ENCODE measurements at places on chromosomes 7 and 10.
A peak's percentile ranks its signal among the peaks of the same experiment; 100 is the strongest.

DNA sequence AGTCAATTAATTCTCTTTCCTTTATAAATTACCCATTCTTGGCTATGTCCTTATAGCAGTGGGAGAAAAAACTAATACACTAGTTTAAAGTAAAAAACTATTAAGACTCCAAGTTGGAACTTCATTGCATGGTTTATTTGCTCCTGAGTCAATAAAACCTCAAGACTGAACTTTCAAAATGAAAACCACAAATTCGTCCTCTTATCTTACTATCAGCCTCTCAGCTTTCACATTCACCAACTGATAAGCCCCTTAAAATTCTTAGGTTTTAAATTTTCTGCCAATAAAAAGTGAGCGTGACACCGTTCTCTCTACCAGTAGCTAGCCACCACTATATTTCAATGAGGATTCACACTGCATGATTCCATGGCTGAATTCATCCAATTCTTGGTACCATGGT is 346.4 kb upstream of the NPSR1 start:
- no peak for DNase-seq

DNA sequence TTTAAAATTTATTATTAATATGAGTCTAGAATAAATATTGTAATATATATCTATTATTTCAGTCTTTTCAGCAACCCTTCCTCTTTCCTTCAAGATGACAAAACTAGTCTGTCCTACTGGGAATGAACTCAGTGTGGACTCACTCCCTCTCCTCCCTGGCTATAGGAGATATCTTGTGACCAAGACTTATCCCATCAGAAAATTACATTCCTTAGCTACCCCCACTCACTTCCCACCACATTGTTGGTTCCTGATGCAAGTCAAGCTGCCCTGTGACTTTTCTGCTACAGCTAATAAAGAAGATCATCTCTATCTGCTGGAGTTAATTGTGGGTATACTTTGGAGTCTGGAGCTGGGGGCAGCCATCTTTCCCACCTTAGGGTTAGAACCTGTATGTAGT is 28.0 kb upstream of the MCU start:
- no peak for DNase-seq

- DNase-seq: no peak
These were observed 32.3 kb upstream of the PRKCQ start for GRCh38 chr10:6612371-6612770.

- no peak for DNase-seq
These were observed 31.2 kb downstream of the LRRC4 start for GRCh38 chr7:128000048-128000447.

- DNase-seq: no peak
These were observed 6.1 kb downstream of the IMPDH1 start for GRCh38 chr7:128403676-128404075.

- no peak for DNase-seq
These were observed 221.8 kb upstream of the MBL2 start for GRCh38 chr10:52994370-52994769.

- peak; percentile 55 for DNase-seq
These were observed 83.3 kb downstream of the KAT6B start for GRCh38 chr10:74909670-74910069.

DNA sequence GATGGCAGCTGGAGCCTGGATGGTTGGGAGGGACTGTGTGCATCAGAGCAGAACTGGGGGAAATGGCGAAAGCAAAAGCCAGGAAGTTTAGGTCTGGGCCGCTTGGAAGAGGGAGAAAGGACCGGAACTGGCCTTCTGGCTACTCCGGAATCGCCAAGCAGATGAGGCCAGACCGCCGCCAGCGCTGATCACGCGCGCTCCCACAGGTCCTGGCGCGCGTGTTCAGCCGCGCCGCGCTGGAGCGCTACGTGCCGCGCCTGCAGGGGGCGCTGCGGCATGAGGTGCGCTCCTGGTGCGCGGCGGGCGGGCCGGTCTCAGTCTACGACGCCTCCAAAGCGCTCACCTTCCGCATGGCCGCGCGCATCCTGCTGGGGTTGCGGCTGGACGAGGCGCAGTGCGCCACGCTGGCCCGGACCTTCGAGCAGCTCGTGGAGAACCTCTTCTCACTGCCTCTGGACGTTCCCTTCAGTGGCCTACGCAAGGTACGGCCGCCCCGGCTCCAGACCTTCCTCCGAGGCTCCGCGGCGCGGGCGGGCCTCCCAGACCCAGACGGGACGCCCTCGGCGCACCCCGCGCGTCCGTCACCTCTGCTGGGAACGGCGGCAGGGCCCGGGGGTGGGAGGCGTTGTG is 2.0 kb downstream of the CYP26C1 start:
- DNase-seq: peak; percentile 30

GRCh38 chr10:103814626-103815370 is 40.6 kb downstream of the SH3PXD2A start:
- no peak for DNase-seq

GRCh38 chr7:141704112-141704511 is 2.1 kb upstream of the DENND11 start:
- DNase-seq: no peak

- DNase-seq: no peak
These were observed 30.0 kb downstream of the DNAJC12 start for GRCh38 chr10:67807855-67808456.

DNA sequence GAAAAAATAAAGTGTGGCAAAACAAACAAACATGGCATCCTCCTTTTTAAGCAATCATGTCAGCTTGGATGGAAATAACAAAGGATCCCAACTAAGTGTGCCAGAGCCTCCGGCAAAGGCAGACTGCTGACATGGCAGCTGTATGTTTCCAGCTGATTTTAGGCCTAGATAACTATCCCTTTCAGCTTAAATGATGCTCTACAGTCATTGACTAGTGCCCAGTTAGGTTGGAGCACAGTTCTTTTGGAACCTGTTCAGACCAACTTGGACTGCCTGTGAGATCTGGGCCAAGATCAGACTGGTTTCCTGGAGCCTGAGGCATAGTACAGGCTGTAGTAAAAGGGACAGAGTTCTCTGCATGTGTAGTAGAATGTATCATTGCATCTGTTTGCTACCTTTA is 128.7 kb downstream of the DYNC1I1 start:
- no peak for DNase-seq

DNA sequence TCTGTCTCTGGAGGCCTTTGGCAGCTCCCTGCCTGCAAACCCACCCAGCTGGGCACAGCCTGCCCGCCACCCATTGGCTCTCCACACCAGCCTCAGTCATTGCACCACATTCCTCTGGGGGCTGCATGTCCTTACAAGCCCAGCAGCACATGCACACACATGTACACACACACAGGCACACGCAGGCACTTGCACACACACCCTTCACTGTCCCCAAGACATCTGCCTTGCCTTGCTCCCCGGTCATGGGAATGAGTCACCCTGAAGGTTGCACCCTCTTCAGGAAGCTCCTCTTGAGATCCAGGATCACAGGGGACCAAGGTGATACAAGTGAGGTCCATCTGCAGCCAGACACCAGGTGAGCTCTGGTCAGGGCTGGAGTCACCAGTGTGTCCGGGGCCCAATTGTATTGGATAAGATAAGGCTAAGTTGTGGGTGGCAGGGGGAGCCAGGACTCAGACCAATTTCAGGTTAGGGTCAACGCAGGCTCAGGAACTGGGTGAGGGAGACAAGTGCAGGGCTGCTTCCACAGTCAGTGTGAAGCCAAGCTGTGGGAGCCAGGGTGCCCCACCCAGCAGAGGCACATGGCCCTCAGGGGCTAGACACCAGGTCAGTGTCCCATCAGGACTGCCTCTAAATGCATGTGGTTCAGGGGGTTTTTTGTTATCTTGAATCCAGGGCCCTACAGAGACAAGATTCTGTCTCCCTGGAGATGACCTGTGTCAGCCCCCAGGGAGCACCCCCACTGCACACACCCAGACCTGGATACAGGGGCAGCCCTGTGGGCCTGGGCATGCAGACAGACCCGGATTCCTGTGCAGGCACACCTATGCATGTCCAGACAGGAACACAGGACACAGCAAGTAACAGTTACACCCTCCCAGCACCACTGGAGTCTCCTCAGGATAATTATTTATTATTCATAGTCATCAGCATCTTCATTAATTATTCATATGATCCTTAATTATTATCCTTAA is 33.8 kb downstream of the KCNH2 start:
- no peak for DNase-seq

DNA sequence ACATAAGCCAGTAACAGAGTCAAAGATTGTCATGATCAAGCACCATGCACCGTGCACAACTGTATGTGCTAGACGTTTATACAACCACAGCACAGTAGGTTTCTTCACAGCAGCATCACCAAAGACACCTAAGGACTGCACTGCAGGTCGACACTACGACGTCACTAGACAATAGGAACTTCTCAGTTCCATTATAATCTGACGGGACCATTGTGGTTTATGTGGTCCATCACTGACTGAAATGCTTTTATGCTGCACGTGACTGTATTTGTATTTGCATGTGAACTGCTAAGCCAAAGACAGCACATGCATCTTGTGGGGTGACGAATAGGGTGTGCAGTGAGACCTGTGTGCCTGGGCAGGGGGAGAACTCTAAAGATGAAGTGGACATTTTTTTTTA is 164.9 kb downstream of the PARD3 start:
- no peak for DNase-seq

GRCh38 chr10:113028456-113029440 is 78.7 kb downstream of the TCF7L2 start:
- no peak for DNase-seq

GRCh38 chr10:68957284-68957615 is 1.3 kb downstream of the DDX21 start:
- DNase-seq: no peak

DNA sequence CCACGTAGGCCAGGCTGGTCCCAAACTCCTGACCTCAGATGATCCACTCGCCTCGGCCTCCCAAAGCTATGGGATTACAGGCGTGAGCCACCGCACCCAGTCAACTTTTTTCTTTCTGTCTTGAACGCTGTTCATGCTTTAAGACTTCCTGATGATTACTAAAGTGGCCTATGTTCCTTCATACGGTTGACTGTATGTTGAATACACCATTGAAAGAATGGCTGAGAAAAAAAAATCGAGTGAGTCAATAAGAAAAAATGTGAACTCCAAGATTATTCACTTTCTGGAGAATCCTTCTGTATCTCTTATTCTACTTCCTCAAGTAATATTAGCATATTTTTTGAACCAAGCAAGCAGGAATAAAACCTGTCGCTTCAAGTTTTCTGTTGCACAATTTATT is 955.0 kb downstream of the GATA3 start:
- peak; percentile 11 for DNase-seq

DNA sequence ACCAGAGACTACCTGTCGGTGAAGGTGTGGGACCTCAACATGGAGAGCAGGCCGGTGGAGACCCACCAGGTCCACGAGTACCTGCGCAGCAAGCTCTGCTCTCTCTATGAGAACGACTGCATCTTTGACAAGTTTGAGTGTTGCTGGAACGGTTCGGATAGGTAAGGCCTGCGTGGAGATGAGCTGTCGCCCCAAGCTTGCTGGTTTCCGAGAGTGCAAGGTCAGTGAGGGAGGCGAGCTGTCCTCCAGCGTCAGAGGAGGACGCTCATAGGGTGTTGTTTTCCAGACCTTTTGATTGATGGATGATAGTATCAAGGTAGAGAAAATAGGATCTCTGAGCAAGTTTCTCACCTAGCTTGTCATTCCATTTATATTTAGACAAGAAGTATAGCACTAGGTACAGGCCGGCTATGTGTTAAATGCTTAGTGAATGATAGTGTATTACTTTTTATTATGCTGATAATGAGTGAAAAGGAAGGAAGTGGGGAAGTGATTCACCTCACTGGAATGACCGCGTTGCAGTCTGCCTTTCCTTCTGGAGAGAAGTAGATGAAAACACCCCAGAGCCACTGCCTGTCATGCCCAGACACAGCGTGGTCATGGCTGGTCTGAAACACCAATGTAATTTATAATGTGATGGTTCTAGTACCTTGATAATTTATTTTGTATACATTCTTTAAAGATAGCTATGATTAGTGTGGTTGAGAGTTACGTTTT is 33.9 kb downstream of the BNIP3 start:
- peak; percentile 81 for DNase-seq

- peak; percentile 67 for DNase-seq
These were observed 20.2 kb upstream of the SMC3 start for GRCh38 chr10:110547139-110547761.

DNA sequence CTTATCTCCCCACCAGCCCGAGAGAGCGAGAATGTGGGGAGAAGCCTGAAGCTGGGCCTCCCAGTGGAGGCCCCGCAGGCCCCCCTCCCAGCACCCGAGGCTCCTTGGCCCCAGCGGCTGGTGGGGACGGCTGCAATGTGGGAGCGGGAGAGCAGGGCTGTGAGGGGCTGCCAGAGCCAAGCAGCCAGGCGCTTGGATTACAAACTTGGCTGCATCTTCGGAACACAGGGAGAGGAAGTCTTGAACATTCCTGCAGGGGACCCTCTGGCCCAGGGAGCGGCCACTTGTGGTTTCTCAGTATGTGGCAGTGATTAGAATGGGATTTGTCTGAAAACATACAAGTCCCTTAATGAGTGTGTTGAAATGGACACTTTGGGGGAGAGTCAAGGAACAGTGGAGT is 23.2 kb downstream of the ELN start:
- DNase-seq: peak; percentile 36

GRCh38 chr7:26127411-26127810 is 24.6 kb upstream of the NFE2L3 start:
- DNase-seq: no peak

DNA sequence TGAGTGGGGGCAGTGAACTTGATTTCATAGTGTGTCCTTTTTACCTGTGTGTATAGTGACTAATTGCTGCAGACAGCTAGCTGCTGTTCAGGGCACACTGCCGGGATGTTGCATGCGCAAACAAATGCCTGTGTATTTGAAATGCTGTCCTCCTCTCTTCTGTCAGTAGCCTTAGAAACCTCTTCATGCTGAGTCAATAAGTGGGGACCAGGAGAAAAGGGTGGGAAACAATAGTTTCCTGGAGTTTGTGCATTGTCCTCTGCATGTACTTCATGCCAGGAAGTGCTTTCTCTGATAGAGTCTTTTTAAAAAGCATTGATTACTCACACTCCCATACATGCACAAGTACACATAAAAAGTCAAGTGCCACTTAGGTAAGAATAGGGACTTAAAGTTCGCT is 1183.7 kb upstream of the CELF2 start:
- DNase-seq: no peak

DNA sequence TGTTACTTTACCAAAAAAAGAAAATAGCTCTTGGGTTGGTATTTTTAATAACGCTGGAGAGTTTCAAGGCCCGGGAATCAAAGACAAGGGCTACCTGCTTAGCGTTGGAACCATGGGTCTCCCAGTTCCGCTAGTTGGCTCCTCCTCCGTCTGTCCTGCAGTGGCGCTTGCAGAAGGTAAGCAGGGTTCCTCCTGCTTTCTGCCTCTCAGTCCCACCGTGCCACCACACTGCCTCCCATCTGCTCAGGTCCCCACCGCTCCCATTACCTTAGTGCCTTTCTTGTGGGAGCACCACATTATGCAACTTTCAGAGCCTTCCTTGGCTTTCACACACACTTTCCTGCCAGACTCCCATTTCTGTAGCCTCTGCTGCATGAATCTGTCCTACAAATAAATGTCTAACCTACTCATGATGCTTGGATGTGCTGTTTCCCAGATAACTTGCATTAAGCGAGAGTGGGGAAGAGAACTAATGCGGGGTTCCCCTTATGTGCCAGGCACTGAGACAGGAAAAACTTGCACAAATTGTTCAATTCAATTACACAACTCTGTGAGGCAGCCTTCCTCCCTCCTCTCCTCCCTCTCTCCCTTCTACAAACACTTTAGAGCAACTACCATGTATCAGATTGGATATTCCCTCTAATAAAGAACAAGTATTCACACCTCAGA is 124.5 kb downstream of the AOAH start:
- no peak for DNase-seq

GRCh38 chr10:8712656-8713055 is 658.2 kb downstream of the GATA3 start:
- no peak for DNase-seq

- DNase-seq: peak; percentile 37
These were observed 133.8 kb upstream of the PLXNA4 start for GRCh38 chr7:132709971-132710567.

GRCh38 chr7:19413443-19413965 is 268.3 kb upstream of the FERD3L start:
- DNase-seq: no peak
